ENCODE measurements at places on chromosomes 2 and 18.

DNA sequence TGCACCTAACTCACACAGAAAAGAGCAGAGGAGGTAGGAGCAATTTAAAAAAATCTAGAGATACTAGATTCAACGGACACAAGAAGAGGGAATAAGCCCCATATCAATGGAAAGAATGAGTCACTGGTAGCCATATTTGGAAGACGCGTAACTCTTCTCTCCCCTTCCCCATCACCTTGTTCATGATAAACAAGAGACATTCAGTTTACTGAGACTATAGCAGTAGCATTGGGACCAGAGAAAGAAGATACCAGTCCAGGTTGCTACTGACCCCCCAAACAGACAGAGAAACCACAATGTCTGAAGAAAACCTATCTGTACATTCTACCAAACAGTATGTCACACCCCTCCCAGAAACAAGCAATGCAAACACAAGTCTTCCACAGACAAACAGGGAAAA lies 81.1 kb downstream of the SLC66A3 start:
- no peak for DNase-seq

GRCh38 chr2:54659527-54659926 lies 63.9 kb upstream of the EML6 start:
- no peak for DNase-seq

DNA sequence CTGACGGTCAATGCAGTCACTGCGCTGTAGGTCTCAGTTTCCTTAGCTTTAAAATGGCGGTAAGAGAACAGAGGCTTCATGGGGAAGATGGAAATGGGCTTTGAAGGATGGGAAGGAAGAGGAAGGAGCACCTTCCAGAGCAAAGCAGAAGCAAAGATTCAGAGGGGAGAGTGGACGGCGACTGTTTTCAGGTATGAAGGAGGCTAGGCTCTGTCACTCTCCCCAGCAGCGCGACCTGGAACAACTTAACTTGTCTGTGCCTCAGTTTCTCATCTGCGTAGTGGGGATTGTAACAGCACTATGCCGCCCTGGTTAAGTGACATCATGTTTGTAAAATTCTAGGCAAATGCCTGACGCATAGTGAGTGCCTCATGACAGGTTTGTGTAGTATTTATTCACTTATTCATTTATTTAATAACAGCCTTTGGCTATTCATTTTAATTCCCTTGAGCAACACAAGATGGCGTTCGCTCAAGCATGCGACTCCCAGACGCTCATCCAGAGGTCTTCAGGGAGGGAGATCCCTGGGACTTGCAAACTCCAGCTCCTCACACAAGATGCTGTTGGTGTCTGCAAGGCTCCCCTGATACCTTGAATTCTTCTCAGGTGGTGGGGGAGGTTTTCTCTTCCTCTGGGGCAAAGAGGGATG lies 336.3 kb downstream of the DYSF start:
- DNase-seq: no peak

GRCh38 chr2:62923881-62924280 lies 126.7 kb upstream of the OTX1 start:
- DNase-seq: no peak

- no peak for DNase-seq
Measured at GRCh38 chr2:13542061-13542460, 825.3 kb downstream of the TRIB2 start.

DNA sequence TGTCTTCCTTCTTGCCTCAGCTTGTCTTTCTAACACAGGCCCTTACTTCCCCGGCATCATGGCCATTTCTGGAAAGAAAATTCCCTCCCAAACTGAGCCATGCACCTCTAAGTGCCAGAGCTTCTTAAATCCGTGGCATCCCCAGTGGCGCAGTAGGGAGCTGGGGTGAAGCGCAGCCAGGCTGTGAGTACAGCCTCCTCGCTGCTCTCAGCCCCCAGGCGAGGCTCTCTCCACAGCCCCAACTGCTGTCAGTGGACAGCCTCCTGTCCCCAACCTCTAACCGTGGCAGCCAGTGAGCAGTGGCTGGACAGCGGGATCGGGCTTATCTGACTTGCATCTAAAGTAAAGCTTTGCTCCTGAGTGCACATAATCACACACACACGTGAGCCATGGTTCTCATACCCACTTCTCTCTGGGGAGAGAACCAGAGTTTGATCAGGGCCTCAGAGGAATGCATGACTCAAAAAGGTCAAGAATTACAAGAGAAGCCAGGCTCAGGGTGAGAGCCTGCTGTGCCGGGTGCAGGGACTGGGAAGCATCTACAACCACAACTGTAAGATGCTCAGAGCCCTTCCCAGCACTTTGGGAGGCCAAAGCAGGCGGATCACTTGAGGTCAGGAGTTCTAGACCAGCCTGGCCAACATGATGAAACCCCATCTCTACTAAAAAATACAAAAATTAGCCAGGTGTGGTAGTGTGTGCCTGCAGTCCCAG lies 50.7 kb downstream of the SFXN5 start:
- DNase-seq: no peak

GRCh38 chr2:19559596-19560240 lies 201.3 kb upstream of the OSR1 start:
- no peak for DNase-seq

DNA sequence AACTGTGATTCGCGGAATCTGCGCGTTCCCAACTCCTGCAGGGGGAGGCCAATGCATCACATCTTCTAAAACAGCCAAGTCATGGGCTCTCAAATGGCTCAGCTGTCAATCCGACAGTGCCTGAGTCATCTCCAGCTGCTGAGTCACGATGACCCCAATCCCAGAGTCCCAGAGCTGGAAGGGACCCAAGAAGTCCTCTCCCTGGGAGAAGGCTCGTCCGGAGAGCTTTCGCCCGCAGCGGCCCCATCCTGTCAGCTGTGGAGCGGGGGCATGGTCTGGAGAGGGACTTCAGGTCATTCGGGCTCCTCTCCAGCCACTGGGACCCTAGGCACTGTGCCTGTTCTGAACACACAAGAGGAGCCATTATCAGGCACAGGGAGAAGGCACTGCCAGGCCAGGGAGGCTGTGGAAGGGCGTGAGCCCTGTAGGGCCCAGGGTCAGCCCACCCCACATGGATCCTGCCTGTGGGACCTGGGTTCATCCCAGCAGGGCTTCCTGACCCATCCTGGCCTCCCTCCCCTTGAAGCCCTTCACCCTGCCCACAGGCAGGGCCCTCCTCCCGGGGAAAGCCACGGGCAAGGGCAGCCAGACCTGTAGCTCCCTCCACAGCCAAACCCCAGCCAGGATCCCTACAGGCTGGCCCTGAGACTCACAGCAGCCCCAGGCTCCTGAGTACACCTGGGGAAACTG lies 47.6 kb upstream of the GPC1 start:
- no peak for DNase-seq

GRCh38 chr2:234191819-234192407 lies 141.4 kb downstream of the SPP2 start:
- DNase-seq: no peak

DNA sequence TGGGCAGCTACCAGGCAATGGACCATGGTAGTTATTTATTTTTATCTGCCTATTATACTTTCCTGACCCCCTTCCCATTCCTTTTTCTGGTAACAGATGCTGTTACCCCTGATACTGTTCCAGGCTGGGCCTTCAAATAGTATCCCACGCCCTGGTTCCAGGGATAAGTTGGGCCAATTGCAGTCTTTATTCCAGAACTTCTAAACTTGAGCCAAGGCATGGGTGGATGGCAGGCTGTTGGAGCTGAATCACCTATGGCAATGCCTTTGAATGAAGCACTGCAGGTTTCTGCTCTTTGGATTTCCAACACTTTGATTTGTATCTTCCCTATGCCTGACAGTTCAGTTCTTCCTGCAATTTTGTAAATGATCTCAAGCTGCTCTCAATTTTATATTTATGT lies 99.2 kb upstream of the LHCGR start:
- DNase-seq: no peak

DNA sequence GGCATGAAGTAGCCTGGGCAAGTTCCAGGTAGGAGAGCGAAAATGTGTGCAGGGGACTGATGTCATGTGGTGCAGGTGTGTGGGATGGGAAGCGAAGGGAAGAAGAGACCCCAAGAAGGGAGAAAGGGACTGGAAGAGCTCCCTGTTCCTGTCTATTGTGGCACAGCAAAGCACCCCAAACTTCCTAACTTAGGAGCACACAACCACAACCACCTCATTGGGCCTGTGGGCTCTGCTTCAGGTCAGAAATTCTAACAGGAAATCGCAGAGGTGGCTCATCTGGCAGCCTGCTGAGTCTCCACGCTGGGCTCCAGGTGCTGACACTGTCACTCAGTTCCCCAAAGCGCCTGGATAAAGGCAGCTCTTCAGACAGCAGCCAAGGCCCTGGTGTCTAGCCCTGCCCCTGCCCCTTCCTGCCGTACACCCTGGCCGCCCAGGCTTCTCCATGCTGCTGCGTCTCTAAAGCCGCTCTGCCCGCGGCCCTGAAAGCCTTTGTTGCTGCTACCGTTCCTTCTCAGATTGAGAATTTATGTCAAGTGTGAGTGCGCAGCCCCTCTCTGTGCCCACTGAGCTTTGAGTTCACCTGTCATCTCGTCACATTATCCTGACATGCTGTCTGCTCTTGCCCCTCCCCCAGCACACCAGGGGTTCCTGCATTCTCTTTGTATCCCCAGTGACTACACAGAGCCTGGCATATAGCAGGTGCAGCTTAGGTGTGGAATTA lies 140.2 kb upstream of the BCL2L11 start:
- DNase-seq: no peak

DNA sequence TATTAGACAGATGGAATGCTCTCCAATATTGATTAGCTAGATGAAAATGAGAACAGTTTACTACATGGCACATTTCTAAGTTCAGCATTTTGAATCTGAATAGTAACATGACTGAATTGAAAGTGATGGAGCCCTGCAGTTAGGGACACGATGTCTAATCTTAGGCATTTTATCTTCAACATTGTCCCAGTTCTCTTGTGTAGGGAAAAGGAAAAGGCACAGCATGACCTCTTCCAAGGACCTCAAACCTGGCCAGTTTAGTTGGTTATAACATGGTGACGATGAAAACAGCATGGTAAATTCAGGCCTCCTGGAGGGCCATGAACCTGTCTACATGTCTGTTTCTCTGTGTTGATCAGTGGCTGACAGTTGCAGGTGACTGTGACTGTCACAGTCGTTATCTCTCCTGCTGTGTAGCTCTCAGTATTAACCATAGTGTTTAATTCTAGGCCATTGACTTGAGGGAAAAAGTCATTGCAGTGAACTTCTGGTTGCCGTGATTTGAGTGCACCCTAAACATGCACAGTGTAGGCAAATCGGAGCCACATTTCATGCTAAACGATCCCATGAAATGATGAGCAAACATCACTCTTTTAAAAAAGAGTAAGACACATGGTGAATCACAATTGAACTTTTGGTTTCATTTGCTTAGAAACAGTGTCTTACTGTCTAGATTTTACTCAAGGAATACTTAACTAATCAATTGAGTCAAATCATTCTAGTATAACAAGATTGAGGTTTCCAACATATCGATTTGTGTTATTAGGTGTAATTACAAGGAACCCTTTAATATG lies 129.7 kb downstream of the PHLPP1 start:
- no peak for DNase-seq

DNA sequence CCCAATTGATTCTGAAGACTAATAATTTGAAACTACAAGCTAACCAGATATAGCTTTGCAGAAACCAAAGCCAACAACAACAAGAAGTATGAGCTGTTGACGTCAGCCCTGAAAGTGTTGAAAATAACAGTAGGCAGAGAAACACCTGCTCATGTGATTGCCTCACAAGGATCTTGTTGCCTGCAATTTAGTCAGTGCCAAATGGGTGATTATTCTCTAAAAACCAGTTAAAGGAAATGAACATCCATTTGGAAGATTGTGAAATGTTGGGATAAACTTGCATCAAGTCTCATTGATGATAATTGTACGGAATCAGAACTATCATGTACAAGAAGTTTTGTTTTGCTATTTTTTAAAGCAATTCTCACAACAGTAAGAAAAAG lies 2.8 kb downstream of the CYTIP start:
- no peak for DNase-seq

GRCh38 chr2:15092691-15093090 lies 460.2 kb downstream of the LRATD1 start:
- no peak for DNase-seq

DNA sequence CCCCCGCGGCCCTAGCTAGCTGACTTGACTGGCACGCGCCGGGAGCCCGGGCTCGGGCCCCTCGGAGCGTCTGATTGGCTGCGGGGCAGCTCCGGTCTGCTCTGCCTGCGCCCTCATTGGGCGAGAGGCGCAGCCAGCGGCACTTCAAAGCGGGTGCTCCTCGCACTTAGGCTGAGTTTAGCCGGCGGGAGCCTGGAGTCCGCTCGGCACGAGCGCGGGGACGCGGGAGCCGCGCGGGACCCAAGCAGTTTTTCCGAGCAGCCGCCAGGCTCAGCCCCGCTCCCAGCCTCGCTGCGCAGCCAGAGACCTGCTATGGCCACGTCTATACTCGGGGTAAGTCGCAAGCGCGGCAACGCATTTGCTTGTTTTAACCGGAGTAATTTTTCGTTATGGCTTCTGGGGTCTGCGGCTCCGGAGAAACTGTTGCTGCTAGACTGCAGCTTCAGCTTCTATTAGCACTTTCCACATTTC lies at the start of gene SP9:
Gene SP9 (plus strand): TSS at position 174 of the 471 bp plus-strand sequence. CDS start 139 bp downstream, at position 313.
- DNase-seq: peak; percentile 42

DNA sequence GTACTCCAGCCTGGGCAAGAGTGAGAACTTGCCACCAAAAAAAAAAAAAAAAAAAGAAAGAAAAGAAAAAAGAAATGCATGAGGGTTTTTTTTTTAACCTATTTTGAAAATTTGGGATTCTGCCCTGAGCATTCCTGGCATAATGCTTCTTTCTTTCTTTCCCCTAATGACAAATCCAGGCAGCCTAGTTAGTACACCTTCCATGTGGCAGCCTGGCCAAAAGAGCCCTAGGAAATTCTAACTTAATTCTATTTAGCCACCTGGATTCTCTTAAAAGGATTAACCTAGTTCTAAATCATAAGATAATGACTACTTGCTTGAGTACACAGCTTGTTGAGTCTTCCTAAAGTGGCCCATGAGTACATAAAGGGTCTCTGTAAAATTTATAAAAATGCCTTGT lies 160.1 kb downstream of the THADA start:
- DNase-seq: no peak

DNA sequence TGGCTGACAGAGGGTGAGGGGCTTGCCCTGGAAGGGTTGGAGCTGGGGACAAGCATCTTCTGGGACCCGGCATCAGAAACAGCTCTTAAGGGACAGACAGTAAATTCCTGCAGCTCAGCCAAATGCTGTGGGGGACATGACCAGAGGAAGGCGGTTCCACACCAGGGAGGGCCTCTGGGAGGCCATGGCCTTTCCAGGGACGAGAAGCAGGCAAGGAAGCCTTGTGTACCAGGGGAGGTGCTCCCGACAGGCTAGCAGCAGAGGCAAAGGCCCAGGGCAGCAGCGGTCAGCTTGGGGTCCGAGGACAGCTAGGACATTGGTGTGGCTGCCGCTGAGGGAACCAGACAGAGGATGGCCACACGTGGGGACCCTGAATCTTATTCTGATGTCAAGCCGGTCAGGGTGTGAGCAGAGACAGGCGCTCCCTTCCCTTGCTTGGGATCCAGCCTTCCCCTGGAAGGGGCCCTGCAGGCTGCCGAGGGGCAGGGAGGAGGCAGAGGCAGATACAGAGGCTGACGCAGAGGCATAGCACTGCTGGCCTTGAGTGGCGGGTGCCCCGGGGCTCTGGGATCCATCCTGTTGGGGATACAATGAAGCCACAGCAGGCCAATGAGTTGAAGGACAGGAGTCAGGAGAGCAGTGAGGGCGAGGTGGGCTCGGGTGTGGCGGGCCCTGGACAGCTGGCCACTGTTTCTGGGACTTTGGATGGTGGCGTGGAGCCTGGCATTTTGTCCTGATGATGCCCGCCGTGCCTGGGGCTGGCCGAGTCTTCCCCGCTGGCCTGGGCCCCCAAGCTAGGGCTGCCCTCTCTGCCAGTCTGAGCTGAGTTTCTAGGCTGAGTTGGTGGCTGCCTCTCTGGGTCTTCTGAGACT lies 64.1 kb upstream of the GPC1 start:
- DNase-seq: no peak

Data from CMK (cell line).